Activated CD4-positive, alpha-beta memory T cell treated with anti-CD3 and anti-CD28 coated beads, Interleukin-2, amount 10 ng/mL, durations not matched to agents 7 days and 5 days (primary cell): ENCODE measurements at places on chromosomes 7 and 10.

- DNase-seq = no peak
Observed at GRCh38 chr10:26792758-26793495, 67.8 kb downstream of the ABI1 start.

DNA sequence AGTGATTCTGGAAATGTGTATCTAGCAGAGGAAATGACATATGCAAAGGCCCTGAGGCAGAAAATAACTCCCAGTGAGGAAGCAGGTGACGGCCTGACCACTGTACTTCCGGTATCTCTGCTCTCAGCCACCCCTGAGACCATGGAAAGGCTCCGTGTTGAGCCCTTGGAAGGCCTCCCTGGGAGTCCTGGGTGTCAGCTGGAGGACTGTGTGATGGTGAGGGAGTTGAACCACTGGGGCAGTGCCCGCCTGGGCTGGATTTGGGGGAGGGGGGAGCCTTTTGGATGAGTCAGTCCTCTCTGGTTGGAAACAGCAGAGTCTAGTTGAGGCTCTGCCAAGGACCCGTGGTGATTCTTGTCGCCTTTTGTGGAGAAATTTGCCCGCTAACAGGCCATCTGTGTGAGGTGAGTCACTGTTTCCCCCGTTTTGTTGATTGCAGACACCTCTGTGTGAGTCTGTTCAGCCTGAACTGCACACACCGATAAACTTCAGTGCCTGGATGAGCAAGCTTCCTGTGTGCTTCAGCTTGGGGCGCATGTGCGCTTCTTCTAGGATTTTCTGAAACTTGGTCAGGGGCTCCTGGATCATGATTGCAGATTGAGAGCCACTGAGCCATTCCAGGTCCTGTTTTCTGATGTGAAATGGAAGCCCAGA is 98.6 kb downstream of the GRK5 start:
- DNase-seq = peak; percentile 92

DNA sequence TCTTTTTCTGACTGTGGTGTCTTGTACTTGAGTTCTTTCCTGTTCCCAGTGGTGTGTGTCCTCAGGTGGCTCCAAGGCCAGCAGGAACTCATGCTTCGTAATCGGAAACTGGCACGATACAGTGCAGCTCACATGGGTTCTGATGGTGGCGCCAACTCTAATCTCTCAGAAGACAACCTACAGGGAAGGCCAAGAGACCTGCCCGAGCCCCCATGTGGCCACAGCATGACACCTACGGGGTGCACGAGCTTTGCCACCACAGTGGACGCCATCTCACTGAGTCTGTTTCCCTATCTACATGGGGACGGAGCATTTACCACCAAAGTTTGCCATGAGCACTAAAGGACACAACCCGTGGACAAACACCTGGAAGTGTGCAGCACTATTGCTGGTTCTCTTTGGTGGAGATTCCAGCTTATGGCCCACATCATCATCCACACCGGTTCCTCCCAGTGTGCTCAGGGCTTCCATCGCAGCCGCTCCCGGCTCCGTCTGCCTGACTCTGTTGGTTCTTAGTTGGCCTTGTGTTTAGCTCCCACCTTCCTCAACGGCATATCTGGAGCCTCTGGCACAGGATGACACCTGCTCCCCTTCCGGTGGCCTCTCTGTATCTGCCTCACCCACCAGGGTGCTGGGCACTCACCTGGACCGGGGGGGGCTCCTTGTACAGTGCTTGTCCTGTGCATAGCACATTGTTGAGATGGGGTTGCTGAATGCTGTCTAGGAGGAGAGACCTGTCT is 586.6 kb upstream of the MKI67 start:
- DNase-seq = no peak

DNA sequence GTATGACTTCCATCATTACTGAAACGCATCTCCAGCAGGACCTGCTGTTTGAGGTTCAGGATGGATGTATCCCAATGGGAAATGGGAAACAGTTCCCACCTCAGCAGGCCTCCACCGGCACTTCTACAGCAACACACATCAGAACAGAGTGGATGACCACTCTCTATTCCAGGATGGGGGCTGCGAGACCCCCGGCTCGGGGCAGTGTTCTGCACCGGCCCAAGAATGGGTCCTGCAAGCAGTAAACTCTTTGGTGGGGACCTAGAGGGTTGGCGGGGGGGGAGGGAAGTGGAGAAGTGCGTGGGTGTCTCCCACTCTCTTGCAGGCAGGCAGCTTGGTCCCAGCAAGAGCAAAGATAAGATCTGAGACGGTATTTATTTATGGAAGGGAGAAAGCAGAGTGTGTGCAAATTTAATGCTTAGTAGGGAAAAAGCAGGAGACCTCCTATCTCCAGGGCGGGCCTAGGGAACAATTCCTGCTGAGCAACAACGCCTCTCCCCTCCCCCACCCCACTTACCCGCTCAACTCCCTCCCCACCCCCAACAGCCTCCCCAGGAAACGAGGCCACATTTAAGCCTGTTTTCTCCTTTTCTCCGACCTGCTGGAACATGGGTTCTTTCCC is 4.0 kb downstream of the SFMBT2 start:
- DNase-seq = no peak

DNA sequence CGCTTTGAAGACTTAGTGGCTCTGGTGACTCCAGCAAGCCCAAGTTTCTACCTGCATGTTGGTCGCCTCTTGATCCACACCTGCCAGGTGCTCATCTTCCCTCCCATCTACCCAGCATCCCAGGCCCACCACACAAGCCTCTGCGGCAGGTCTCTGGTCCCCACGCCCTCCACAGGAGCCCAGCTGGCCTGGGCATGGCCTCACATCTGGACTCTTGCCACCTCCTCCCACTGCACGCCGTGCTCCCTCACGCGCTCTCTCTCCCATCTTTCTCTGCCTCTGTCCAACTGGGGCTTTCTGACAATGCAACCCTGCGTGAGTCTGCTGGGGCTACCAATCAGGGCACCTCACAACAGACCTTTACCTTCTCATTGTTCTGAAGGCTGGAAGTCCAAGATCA is 50.2 kb upstream of the FGFR2 start:
- DNase-seq = no peak

DNA sequence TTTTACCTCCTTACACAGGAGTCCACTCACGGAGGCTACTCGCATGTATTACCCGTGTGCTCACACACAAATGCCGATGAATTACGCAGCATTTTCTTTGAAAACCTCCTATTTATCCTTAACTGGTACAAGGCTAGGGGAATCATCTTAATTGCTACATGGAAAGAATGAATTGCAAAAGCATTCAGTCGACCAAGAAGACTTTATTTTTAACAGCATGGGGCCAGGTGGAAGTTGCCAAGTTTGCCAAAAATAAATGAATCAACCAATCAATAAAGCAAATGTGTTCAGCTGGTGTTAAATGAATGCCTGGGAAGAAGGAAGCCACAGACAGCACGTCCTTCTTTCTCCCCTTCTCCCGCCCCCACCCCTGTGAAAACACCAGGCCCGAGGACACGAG is 55.8 kb downstream of the CTBP2 start:
- DNase-seq = no peak
